ENCODE measurements at places on chromosomes 3 and 15. TPM values are rescaled to one million over a fixed set of nuclear protein-coding genes. Genes with fewer than 3 reads are reported as not detected.

GRCh38 chr3:160616716-160617115 lies 51.3 kb upstream of the KPNA4 start:
- no peak for DNase-seq

- DNase-seq: no peak
Measured at GRCh38 chr15:72285402-72285801, 13.0 kb upstream of the PARP6 start.

GRCh38 chr15:89016549-89017041 lies 71.7 kb upstream of the ABHD2 start:
- DNase-seq: peak; percentile 22

DNA sequence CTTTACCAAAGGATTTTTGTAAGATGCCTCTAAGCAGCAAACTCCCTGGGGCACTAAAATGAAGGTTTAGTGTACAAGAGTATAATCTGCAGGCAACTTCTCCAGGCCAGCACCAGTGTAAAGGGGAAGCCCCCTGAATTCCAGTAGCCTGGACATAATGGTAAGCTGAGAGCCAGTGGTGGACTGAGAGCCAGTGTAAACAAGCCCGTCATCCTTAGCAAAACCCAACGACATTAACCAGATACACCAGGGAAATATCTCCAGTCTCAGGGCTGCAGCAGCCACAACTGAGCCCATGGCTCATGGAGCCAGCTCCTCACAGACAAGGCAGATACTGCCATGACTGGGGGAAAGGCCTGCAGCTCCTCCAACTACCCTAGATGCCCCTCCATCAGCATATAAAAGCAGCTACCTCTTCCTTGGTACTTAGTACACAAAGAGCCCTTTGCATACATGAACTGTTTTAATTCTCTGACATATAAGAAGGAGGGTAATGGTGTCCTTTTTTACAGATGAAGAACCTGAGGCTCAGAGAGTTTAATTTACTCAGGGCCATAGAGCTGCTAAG lies 21.7 kb downstream of the PARP16 start:
- no peak for DNase-seq

GRCh38 chr3:64358853-64359252 lies 133.6 kb upstream of the PRICKLE2 start:
- no peak for DNase-seq

ABCC5 gene
- 12.1 TPM for polyA plus RNA-seq

DNA sequence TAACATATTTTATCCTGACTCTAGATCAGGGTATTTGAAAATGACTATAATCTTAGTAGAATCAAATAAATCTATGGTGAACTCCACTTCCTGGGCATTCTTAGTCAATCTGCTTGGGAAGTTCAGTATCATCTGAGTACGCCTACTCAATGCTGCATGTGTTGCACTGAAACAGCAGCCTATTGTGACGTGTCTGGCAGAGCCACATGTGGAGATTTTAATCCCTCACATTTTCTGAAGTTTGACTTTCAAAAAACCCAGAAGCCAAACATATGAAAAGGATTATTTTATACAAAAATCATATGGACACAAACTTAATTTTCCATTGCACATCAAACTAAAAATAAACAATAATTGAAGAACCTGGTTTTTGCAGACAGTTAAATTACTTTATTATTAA lies 798.3 kb downstream of the ROBO1 start:
- peak; percentile 13 for DNase-seq

DNA sequence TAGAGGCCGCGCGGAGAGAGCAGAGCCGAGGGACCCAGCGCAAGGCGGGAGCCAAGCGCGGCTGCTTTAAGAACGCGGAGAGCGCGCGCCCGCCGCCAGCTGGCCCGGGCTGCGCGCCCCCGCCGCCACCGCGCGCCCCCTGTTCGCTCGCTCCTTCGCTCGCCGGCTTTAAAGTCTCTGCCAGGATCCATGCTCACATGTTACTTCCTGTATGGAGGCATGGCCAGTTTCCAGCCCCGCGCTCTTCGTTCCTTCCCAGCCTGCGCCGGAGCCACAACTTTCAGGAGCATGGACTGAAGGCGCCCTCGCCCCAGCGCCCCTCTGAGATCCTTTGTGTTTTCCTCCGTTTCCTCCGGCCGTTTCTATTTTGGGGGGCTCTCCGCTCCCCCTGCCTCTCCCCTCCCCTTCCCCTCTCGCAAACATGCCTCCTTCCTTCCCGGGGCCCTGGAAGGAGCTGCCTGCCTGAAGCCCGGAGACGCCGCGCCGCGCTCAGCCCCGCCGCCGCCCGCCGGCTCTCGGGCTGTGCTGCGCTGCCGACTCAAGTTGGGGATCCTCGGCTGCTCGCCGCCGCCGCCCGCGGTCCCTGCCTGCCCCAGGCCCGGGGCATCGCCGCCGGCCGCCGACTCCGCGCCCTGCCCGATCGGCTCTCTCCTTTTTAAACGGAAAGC lies at the start of gene PTPRG:
TSS of gene PTPRG (plus strand) at position 198 of the 668 bp plus-strand sequence. CDS start 717 bp downstream, outside the sequence.
- DNase-seq: peak; percentile 87

DNA sequence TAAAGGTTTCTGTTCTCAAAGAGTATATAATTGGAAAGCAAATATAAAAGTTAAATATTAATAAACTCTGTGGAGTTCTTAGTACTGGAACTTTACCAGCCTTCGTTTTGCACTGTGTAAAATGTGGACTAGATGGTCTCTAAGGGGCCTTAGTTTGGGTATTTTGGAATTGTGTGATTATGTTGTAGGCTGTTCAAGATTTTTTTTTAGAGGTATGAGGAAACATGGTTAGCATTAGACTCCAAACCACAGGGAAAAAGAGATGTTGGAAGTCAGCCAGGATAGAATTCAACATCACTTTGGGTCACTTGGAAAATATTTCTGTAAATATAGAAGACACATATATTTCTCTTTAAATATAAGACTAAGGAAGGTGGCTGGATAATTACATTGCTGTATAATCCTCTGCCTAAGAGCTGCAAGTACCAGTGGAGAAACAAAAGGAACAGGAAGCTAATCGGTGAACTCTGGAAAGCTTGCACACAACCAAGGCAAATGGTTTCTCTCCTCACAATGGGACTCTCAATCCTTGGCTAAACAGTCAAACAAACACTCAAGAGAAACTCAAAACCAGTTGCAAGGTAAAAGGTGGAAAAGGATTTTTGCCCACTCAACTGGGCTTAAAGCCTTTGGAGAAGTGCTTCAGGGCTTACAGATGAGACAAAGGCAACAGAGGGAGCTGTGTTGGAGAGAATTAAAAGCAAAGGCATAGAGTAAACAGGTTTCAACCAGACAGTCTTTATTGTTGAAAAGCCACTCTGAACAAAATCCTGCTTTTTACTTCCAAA lies 141.7 kb downstream of the NR1D2 start:
- no peak for DNase-seq

FOXL2NB gene
- polyA plus RNA-seq: not detected

- DNase-seq: peak; percentile 12
Measured at GRCh38 chr15:33309602-33310276, 1.0 kb upstream of the RYR3 start.

RARB gene
- polyA plus RNA-seq: 3.6 TPM

CCR8 gene
- not detected for polyA plus RNA-seq

ZNF710 gene
- polyA plus RNA-seq: 3.3 TPM

PIGB gene
- polyA plus RNA-seq: 9.9 TPM

GRCh38 chr3:129116482-129116946 lies 5.1 kb downstream of the RAB43 start:
- DNase-seq: no peak

- no peak for DNase-seq
Measured at GRCh38 chr3:62724503-62724902, 150.7 kb downstream of the CADPS start.

IFT57 gene
- polyA plus RNA-seq: 19.8 TPM

Measured in heart right ventricle (tissue), 16 donors.